ENCODE measurements at places on chromosomes 3 and 15.

GRCh38 chr15:79736435-79737000, 160.3 kb downstream of the MTHFS start:
- DNase-seq, result no peak

- no peak for DNase-seq
Measured at GRCh38 chr15:42072141-42072685, 22.1 kb downstream of the PLA2G4D start.

DNA sequence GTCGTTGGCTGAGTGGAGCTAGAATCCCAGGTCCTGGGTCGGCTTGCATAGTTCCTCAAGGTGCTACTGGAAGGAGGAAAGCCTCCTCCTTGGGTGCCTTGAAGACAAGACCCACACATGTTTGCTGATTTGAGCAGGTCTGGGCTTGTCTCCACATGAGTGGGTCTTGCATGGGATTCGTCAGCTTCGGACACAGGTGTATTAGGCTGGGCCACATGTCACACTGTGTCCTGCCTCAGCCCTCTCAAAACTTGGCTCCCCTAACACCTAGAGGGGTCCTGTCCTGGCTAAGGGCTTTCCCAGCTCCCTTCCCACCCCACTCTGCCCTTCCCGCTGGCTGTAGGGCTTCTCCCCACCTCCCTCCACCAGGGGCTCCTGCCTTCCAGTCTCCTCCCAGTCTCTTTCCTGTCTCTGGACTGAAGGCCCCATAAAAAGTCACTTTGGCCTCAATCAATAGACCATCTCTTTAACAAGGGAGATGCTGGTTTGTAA, 73.0 kb upstream of the ADPGK start:
- DNase-seq, result no peak

DNA sequence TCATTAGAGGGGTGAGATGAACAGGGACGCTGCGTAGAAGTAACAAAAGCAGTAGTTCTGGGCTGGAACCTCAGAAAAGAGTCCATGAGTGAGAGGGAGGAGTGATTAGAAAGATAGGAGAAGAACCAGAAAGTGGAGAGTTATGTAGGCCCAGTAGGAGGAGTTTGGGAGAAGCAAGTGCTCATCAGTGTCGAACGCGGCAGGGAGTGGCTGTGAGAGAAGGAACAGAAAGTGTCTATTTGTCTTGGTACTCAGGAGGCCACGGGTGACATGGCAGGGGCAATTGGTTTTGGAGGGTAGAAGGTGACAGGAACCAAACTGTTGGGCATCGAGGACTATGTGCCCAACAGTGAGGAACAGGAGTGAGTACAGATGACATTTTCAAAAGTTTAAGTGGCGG, 1.3 kb upstream of the INSYN1 start:
- DNase-seq, result no peak

- DNase-seq, result no peak
Measured at GRCh38 chr3:9760779-9761505, 8.8 kb downstream of the CAMK1 start.

- DNase-seq, result no peak
Measured at GRCh38 chr15:77468896-77469295, 48.2 kb downstream of the HMG20A start.

- DNase-seq, result no peak
Measured at GRCh38 chr15:38085114-38085513, 150.7 kb downstream of the TMCO5A start.

- no peak for DNase-seq
Measured at GRCh38 chr3:151024339-151024738, 51.8 kb upstream of the CLRN1 start.

- DNase-seq, result no peak
Measured at GRCh38 chr3:167691366-167691765, 37.6 kb upstream of the WDR49 start.
